ENCODE measurements at places on chromosomes 2 and 18. TPM values are rescaled to one million over a fixed set of nuclear protein-coding genes. Genes with fewer than 3 reads are reported as not detected.
A peak's percentile ranks its signal among the peaks of the same experiment; 100 is the strongest.

Gene HOXD13
- not detected for total RNA-seq

Gene CNPPD1
- total RNA-seq, result 28.9 TPM

Gene MOB4
- total RNA-seq, result 39.9 TPM

Gene HRH4
- total RNA-seq, result 0.13 TPM

DNA sequence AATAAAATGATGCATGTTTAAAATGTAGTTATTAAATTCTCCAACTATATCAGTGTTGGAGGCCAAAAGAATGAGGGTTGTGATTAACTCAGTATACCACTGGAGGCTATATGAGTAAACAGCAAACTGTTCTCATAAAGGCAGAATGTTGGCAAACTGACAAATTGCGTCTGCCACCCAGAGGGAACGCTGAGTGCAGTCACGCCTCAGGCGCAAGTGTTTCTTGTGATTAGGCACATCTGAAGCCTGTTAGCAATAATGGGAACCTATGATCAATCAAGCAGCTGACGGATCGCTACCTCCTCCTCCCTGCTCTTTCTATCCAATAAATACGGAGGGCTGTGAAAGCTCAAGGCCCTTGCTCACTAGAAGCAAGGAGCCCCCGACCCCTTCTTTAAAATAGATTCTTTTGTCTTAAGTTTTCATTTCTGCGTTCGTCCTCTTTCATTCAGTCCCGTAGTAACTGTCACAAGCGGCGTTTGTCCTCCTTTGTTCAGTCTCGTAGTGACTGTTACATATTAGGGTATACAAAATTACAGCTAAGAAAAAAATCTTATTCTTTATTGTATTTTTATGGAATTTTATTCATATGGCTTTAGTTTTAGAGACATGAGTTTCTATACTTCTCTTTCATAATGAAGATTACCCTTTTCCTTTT, 16.3 kb upstream of the RMND5A start:
- DNase-seq, result peak; percentile 59

DNA sequence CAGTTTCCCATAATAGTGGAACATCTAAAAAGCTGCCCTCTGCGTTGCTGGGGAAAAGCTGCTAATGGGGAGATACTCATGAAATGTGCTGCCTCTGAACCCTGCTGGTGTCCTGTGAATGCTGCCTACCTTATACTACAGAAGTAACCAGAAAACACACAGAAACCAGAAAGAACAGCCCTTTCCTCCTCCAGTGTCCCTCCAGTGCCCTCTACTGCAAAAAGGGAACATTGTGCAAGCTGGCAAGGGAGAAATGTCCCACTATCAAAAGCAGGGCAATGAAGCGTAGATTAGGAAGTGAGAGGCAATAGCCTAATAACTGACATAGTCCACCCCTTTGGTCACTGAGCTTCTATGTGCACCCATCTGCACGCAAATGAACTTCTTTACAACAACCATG, 162.7 kb upstream of the ETAA1 start:
- DNase-seq, result peak; percentile 33

DNA sequence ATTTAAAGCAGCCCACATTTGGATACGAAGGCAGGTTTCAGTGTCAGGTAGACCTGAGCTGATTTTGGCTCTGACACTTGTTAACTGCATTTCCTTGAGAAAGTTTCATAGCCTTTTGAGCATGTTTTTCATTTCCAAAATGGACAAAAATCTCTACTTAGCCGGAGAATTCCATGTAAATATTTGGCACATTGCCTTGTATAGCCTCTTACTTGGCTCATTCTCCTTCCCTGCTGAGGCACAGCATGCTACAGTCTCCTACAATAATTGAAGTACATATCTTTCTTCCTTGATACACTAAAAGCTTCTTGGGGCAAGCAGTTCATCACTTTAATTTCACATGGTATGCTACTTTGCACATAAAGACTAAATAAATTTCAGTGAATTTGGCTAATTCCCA, 772.2 kb upstream of the CHAC2 start:
- no peak for DNase-seq

DNA sequence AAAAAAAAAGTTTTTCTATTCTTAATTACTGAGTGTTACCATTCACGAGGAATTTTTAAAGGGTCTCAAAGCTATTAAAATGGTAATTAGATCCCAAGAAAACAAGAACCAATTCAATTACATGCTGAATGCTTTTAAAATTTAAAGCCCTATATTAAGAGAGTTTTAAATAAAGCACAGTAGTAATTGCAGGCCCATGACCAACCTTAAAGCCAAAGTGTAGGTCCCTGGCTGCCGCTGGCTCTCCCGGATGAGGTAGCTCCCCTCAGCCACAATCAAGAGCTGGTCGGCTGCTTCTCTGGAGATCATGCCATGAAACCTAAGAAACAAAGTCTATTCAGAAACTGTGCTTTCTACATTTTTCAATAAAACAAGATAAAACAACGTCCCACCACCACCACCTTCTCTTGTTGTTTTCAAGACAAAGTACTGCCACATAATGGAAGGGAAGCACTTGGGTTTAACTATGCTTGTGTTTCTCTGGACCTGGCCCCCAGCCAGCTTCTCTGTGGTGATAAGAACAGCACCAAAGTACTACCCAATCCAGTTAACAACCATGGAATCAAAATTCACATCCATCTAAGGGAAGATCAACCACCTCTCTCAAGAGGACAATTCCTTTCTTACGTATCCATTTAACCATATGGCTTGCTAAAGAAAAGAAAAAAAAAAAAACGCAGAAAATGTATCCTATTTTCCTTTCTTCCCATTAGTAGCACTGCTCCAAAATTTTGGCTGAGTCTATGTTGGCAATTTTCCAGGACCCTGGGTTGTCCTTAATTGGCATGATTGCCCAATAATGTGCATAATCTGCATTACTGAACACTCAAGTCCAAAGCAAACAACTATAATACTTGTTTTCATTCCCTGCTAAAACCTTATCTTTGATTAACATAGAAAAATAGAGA, 90.1 kb downstream of the CHN1 start:
- no peak for DNase-seq

DNA sequence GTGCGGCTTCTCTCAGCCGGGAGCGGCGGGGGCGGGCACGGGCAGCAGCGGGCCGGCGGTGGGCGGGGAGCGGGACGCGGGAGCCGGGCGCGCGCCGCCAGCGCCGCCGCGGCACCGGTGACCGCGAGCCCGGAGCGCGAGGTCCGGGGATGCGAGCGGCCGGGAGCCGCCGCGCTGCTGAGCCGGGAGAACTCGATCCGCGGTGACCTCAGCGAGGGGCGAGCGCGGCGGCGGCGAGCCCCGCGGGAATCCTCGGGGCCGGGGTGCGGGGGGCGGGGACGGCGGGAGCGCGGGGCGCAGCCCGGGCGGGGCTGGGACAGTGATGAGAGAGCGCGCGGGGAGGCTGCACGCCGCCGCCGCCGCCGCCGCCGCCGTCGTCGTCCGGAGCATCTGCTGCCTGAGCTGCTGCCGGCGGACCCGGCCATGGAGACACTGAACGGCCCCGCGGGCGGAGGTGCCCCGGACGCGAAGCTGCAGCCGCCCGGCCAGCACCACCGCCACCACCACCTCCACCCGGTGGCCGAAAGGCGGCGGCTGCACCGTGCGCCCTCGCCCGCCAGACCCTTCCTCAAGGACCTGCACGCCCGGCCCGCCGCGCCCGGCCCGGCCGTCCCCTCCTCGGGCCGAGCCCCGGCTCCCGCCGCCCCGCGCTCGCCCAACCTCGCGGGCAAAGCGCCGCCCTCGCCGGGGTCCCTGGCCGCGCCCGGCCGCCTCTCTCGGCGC, at the start of gene MTCL1:
TSS of gene MTCL1 (plus strand) at position 319 of the 723 bp plus-strand sequence. CDS start at position 424, 105 bp downstream.
- no peak for DNase-seq

- no peak for DNase-seq
Measured at GRCh38 chr2:30971231-30972025, 164.2 kb upstream of the CAPN13 start.

DNA sequence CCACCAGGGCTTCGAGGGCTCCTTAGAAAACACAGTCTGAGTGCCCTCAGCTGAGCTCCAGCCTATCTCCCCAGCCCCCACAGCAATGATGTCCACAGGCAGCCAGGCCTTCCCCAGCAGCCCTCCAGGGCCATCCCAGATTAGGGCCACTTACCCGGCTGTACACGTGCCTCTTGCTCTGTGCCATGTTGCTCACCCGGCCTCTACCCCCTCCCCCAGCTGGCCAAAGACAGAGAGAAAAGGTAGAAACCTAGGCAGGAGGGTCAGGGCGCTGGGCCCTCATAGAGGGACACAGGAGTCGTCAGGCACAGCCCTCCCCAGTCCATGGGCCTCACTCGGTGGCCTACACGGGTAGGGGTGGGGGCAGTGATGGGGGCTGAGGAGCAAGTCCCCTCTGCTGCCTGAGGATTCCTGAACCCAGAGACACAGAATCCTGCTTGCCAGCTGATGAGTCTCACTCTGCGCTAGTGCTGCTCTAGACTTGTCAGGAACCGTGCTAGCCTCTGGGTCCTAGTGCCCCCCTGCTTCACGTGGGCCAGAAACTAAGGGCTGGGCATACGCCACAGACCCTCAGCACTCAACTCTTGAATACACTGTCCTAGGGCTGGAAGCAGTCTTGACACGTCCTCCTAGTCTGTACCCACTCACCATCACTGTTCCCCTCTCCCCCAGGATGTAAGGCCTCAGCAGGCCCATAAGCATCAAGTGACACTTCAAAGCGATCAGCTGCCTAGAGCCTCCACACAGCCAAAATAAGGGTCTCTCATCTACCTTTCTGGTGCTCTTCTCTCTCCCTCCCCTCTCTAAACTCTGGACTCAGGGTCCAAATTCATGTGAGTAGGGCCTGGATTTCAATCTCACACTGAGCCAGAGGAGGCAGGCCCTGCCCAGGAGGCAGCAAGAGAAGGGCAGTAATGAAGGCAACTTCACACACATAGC, at the start of gene DCTN1:
TSS of gene DCTN1 (minus strand) at position 461 of the 939 bp plus-strand sequence. CDS start at position 187, 274 bp downstream.
- DNase-seq, result peak; percentile 70

GRCh38 chr2:37287966-37288365, 36.7 kb downstream of the PRKD3 start:
- DNase-seq, result peak; percentile 15

GRCh38 chr2:240881913-240882312, 13.3 kb downstream of the AGXT start:
- peak; percentile 50 for DNase-seq

GRCh38 chr18:23723121-23723520, 33.9 kb downstream of the LAMA3 start:
- DNase-seq, result no peak
